ENCODE measurements at places on chromosomes 1 and 21. TPM values are rescaled to one million over a fixed set of nuclear protein-coding genes. Genes with fewer than 3 reads are reported as not detected.

NSUN4 gene
- total RNA-seq: 17.0 TPM

GREM2 gene
- not detected for total RNA-seq

SLC6A17 gene
- 0.06 TPM for total RNA-seq

EDARADD gene
- 1.7 TPM for total RNA-seq

SYPL2 gene
- total RNA-seq: not detected

SAMD11 gene
- total RNA-seq: not detected

CRABP2 gene
- 156 TPM for total RNA-seq

OR2G2 gene
- total RNA-seq: not detected

AIM2 gene
- 2.9 TPM for total RNA-seq

H3-3A gene
- 1,689 TPM for total RNA-seq

PLA2G5 gene
- not detected for total RNA-seq

SLC9C2 gene
- not detected for total RNA-seq

HSF2BP gene
- total RNA-seq: 1.1 TPM

RSPO1 gene
- 0.93 TPM for total RNA-seq

KCNN3 gene
- total RNA-seq: 4.3 TPM

SPRR2G gene
- total RNA-seq: not detected

MARK1 gene
- 12.1 TPM for total RNA-seq

C2CD2 gene
- 15.3 TPM for total RNA-seq

TARS2 gene
- total RNA-seq: 29.8 TPM

CD1B gene
- total RNA-seq: not detected

RBM34 gene
- 107 TPM for total RNA-seq

IARS2 gene
- total RNA-seq: 69.4 TPM

ASAP3 gene
- 3.9 TPM for total RNA-seq

SFN gene
- 0.99 TPM for total RNA-seq

KLHDC7A gene
- total RNA-seq: 0.53 TPM

ETNK2 gene
- 5.3 TPM for total RNA-seq

TAF1A gene
- 32.8 TPM for total RNA-seq

PIGR gene
- total RNA-seq: not detected

A3GALT2 gene
- total RNA-seq: not detected

SPATA46 gene
- total RNA-seq: not detected

TLCD4 gene
- total RNA-seq: 3.2 TPM

CAMK2N1 gene
- 6.0 TPM for total RNA-seq

ASB17 gene
- total RNA-seq: not detected

EDN2 gene
- not detected for total RNA-seq

RAD54L gene
- 22.2 TPM for total RNA-seq

CFHR4 gene
- total RNA-seq: not detected

CHIA gene
- total RNA-seq: not detected

CLDN19 gene
- total RNA-seq: 2.3 TPM

GJA8 gene
- not detected for total RNA-seq

CYYR1 gene
- total RNA-seq: 25.7 TPM
